ENCODE measurements at places on chromosomes 5 and 9.

DNA sequence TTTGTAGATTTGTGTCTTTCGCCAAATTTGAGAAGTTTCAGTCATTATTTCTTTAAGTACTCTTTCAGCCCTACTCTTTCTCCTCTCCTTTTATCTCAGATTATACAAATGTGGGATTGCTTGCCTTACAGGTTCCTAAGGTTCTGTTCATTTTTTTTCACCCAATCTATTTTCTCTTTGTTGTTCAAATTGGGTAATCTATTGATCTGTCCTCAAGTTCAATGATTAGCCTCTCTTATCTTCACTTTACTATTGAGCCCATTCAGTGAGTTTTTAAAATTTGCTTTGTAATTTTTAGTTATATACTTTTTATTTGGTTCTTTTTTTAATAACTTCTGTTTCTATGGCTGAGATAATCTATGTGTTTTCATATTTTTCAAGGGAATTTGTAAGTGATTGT is 282.1 kb downstream of the FER start:
- DNase-seq, result no peak

- DNase-seq, result no peak
Observed at GRCh38 chr9:113228130-113228665, 6.9 kb downstream of the SLC31A1 start.

- DNase-seq, result no peak
Observed at GRCh38 chr5:4553978-4554377, 586.2 kb upstream of the ADAMTS16 start.

- DNase-seq, result peak; percentile 38
Observed at GRCh38 chr5:141349917-141350619, at the start of gene PCDHGB1. PCDHGB1 (plus strand) TSS chr5:141350099; CDS start chr5:141350261, 162 bp downstream.

DNA sequence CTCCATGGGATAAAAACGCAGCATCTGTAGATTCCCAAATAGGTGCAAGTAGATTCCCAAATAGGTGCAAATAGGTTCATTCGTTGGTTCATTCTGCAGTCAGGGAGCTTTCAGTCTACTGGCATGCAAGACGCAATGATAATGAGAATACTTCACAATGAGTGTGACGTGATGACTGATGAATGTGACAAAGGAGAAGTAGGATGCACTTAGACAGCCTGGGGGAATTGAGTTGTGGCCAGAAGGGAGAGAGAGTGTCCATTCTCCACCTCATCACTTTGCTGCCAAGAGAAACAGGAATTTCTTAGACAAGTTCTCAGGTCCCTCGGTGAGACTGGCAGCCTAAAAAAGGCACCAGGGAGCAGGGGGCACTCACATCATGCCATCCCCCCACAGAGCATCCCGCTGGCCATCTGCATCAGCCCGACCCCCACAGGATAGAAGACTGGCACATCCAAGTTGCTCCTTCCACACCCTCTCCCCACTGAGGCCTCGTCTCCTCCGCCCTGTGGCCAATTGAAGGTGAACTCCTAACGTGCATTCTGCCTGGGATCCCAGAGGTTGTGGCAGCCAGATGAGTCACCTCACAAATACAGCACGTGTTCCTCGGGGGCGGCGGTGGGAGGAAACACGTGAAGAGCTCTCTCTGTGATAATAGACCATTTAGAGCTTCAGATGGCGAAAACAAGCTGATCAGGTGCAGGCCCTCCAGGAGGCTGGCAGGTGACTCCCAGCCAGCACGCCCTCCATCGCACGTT is 19.9 kb upstream of the KCNIP1 start:
- peak; percentile 62 for DNase-seq

Data from NCI-H226 (cell line).